ENCODE measurements at places on chromosomes 16 and 17. TPM values are rescaled to one million over a fixed set of nuclear protein-coding genes. Genes with fewer than 3 reads are reported as not detected.

- no peak for DNase-seq
Measured at GRCh38 chr16:8641671-8642070, 20.2 kb downstream of the METTL22 start.

- no peak for DNase-seq
Measured at GRCh38 chr17:44376124-44376523, 12.5 kb upstream of the FAM171A2 start.

DNA sequence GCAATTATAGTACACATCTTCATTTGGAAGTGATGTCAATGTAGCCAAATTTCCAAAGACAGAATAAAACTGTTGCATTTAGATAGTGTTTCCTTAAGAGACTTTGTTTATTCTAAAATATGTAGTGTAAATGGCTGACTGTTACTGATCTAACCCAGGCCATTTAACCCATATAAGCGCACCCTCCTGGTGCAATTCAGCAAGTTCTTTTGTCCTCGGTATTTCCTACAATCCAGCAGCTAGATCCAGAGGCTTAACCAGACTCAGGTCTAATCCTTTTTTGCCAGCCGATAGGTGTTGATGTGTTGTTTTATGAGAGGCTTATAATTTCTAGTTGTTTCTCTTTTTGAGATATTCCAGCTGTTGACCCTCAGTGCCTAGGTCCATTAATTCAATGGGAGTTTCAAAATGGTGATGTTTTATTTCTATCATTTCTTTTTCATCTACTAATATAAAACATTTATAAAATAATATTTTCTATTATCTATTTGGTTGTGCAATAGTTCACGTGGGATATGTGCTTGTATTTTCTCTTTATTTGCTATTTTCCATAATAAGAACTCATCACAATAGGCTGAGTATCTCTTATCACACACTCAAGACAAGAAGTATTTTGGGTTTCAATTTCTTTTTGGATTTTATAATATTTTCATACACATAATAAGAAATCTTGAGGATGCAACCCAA lies 14.5 kb downstream of the ABCA9 start:
- no peak for DNase-seq

GRCh38 chr17:61122326-61122913 lies 277.2 kb upstream of the TBX2 start:
- no peak for DNase-seq

DNA sequence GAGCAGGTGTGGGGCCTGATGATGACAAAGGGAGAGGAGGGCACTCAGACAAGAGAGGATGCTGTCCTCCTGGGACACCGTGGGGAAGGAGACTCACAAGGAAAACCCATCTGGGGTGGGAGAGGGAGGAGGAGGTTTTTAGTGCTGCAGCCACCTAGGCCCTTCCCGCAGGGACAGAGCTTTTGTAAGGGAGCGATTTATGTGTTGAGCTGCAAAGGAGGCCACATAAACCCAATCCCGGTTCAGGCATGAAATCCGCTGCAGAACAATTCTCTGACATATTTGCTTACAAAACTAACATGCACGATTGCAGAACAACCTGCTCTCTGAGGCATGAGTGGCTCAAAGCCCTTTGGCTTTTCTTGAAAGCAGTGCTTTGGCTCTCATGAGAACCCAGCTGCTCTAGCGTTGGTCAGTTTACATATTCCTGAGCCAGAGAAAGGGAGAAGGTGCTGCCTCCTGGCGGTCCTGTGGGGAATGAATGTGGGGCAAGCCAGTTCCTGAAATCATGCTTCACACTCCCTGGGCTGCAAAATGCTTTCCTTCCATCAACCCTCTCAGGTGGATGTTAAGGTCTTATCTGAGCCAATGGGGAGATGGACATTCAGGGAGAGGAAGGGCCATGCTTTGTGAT lies 122.4 kb upstream of the NLRP1 start:
- peak; percentile 44 for DNase-seq

DNA sequence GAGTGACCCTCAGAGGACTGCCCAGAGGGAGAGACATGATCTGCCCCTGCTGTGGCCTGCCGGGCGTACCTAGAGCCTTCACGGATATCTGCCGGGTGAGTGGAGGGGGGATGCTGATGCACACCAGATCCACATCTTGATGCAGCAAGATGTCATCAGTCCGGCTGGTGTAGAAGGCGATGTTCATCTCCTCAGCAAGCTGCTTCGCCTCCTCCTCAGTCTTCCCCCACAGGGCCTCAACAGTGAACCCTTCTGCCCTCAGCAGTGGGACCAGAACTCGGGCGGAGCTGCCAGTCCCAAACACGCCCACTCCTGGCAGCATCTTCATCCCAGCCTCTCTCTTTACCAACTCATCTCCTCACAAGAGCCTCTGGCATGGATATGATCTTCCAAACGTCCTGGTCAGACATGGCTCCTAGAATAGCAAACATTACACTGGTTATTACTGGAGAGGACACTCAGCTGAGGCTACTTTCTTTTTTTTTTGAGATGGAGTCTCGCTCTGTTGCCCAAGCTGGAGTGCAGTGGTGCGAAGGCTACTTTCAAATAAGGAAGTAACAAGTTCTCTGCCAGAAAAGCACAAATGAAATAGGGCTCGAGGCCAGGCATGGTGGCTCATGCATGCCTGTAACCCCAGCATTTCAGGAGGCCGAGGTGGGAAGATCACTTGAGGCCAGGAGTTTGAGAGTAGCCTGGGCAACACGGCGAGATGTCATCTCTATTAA lies 18.9 kb downstream of the C16orf86 start:
- DNase-seq = no peak

DNA sequence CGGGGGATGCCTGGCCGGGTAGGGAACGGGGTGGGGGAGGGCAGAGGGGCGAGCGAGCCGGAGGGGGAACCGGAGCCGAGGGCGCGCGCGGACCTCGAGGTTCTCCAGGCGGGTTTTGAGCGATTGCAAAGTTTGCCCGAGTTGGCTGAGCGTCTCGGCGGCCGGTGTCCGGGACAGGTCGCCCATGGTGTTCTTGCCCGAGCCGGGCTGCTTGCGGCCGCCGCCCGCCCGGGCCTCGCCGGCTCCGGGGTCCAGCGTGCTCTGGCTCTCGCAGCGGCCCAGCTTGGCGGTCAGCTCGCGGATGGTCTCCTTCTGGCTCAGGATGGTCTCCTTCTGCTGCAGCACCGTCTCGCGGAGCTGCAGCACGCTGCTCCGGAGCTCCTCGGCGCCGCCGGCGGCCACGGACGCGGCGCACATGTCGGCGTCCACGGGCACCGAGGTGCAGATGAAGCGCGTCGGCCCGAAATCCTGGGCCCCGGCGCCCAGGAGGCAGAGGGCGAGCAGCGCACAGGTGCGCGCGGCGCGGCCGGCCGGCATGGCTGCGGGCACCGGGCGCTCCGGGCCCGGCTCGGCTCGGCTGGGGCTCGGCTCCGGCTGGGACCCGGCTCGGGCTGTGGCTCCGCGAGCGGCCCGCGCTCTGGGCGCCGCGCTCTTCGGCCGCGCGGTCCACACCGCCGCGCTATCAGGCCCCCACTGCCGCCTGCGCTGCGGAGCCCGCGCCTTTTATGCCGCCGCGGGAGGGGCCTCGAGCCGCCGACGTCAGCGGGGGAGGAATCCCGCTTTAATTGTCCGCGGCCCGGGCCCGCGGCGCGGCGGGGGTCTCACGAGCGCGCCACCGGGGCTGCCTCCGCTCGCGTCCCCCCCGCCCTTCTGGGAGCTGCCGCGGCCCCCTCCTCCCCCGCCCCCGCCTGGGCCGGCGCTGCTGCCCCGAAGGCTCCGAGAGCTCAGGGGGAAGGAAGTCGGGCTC lies at the start of gene NPTX1:
NPTX1 (minus strand) TSS at position 698 of the 967 bp plus-strand sequence; CDS start at position 537, 161 bp downstream.
- no peak for DNase-seq

- no peak for DNase-seq
Measured at GRCh38 chr17:4590981-4591453, 6.7 kb downstream of the SMTNL2 start.

- no peak for DNase-seq
Measured at GRCh38 chr16:12124742-12125141, 148.2 kb downstream of the SNX29 start.

- no peak for DNase-seq
Measured at GRCh38 chr16:85329059-85329812, 217.0 kb upstream of the CIBAR2 start.

GRCh38 chr16:12173121-12173520 lies 196.6 kb downstream of the SNX29 start:
- no peak for DNase-seq

DNA sequence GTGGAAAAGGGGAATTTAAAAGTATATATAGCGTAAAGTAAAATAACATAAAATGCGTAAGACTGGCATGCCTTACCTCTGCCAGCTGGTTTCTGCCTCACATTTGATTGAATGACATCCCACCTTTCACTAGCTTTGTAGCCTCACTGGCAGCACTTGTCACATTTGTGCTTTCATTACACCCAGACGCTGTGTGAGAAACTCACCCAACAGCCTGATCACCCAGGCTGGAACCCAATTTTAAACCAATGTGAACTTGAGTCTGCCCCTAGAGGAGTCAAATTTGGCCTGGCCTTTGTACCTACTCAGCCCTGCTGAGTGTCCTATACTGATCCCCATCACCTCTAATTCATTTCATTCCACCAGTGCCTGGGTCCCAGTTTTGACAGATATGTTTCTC lies 4.8 kb upstream of the THUMPD1 start:
- no peak for DNase-seq

- DNase-seq = no peak
Measured at GRCh38 chr16:54245788-54246453, 40.7 kb downstream of the IRX3 start.

- peak; percentile 12 for DNase-seq
Measured at GRCh38 chr16:1863681-1864460, 8.1 kb downstream of the MEIOB start.

DNA sequence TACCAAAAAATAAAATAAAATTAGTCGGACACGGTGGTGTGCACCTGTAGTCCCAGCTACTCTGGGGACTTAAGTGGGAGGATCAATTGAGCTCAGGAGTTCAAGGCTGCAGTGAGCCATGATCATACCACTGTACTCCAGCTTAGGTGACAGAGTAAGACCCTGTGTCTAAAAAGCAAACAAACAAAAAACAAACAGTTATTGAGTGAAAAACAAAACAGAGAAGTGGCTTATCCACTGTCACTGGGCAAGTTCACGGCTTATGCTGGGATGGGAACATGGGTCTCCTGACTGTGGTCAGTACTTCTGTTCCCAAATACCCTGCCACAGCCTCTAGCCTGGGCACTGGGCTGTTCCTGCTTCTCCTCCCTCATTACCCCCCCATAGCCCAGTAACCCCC lies 9.5 kb upstream of the GRN start:
- peak; percentile 36 for DNase-seq

DNA sequence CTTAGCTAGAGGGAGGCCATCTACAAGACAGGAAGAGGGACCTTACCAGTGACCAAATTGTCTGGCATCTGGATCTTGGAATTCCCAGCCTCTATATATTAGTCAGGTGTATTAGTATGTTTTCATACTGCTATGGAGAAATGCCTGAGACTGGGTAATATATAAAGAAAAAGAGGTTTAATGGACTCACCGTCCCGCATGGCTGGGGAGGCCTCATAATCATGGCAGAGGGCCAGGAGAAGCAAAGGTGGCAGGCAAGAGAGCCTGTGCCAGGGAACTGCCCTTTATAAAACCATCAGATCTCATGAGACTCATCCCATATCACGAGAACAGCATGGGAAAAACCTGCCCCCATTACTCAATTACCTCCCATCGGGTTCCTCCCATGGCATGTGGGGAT lies 500.2 kb downstream of the SHISA9 start:
- DNase-seq = no peak

- peak; percentile 81 for DNase-seq
Measured at GRCh38 chr17:64420143-64420670, 28.7 kb upstream of the MILR1 start.

GRCh38 chr17:8959312-8959918 lies 6.1 kb downstream of the PIK3R5 start:
- no peak for DNase-seq

DNA sequence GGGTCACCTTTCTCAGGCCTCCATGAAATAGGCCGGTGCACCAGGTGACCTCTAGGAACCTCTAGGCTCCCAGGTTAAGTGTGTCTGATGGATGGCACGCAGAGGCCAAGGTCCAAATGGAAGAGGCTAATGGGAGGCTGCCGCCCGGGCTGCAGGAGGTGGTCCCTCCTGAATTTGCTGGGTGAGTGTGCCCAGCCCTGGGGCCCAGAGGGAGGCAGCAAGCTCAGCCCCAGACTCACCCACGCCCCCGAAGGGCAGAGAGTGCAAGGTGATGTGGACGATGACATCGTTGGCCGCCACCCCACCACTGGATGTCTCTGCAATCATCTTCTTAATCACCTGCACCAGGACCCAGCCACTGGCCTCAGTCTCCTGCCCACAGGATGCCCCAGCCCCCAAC lies 9.3 kb downstream of the ALDH3A1 start:
- no peak for DNase-seq

GRCh38 chr17:28684963-28685362 lies 23.0 kb downstream of the SUPT6H start:
- no peak for DNase-seq

DNA sequence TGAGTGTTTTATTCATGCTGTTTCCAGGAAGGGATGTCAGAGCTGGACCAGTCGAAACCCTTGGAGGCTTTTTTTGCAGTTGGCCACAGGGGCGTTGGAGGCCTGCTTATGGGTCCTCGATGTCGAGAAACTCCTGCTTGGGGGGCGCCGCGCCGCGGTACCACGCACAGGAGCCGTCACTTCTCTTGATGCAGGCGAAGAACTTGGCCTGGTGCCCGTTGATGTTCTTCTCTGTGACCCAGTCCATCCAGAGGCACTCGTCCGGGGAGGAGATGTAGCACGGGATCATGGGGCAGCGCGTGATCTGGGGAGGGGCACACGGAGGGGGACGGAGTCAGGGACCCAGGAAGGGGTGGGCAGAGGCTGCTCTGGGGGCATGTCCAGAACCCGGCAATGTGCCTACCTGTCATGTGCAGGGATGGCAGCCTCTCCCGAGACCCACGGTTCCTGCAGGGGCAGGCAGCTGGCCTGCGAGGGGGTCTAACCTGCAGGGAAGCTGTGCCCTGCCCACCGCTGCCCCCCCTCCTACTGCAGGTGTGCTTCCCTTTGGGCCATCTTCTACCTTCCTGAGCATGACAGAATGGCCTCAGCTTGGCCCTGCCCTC lies 15.0 kb upstream of the USP36 start:
- no peak for DNase-seq

DNA sequence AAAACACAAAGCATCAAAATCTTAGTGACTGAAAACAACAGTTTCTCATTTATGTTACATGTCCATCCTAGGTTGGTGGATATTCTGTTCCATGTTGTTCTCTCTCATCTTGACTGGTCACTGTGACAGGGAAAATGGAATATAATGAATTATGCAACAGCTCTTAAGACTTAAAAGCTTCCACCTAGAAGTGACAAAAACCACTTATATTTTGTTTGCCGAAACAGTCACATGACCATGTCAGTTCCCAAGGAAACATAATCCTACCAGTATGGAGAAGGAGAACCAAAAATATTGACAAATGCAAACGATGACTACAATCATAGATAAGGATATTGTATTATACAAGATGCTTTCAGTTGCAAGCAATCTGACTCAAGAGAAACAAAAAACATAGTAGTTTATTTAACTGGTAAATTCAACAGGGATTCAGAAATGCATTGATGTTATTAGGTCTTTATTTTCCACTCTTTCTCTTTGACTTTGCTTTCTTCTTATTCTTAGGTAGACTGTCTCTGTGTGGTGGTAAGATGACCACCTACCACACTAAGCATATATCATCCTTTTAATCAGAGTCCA lies 103.8 kb downstream of the SSH2 start:
- no peak for DNase-seq

The CEP295NL gene
- polyA plus RNA-seq = 0.81 TPM

The CDH3 gene
- not detected for polyA plus RNA-seq

The TBX2 gene
- polyA plus RNA-seq = not detected

The CRYBA1 gene
- polyA plus RNA-seq = not detected

The TGFB1I1 gene
- 0.16 TPM for polyA plus RNA-seq

The CRHR1 gene
- not detected for polyA plus RNA-seq

The OR1A1 gene
- not detected for polyA plus RNA-seq

The VTN gene
- polyA plus RNA-seq = 0.08 TPM

The FBXO39 gene
- polyA plus RNA-seq = not detected

The C16orf46 gene
- not detected for polyA plus RNA-seq
